ENCODE measurements at places on chromosomes 16 and 17.

- no peak for DNase-seq
Observed at GRCh38 chr16:23310217-23310616, 8.1 kb downstream of the SCNN1B start.

DNA sequence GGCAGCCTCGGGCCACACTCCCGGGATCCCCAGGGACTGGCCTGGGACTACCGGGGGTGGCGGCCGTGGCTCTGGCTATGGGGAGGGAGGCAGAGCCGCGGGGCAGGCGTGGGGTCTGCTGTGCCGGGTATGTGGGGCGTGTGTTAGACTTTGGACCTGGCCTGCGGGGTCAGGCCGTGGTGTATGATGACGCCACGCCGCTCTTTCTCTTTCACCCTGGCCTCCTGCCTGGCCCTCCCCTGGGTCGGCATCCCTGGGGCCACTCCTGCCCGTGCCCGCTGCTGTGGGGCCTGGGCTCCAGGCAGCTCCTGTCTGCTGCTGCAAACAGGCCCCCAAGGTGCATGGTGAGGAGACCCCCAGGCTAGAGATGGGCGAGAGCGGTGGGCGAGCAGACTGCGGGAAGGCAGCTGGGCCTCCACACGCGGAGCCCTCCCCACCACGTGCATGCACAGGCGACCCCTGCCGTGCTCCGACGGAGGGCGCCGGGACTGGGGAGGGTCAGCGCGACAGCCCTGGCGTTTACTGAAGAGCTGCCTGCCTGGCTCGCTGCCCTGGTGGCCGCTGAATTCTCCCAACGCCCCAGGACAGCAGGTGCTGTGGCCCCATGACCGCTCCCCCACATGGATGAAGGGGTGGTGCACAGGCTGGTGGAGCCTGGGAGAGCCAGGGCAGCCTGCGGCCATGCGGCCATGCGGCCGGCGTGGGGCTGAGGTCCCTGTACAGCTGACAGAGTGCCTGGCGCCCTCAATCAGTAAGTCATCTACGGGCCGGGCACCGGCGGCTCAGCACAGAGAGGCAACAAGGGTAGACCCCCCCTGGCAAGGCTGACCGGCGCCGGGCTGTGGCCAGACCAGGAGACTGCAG, 16.0 kb downstream of the CAPN15 start:
- DNase-seq = no peak

- DNase-seq = no peak
Observed at GRCh38 chr16:19715566-19715965, 2.5 kb downstream of the KNOP1 start.

DNA sequence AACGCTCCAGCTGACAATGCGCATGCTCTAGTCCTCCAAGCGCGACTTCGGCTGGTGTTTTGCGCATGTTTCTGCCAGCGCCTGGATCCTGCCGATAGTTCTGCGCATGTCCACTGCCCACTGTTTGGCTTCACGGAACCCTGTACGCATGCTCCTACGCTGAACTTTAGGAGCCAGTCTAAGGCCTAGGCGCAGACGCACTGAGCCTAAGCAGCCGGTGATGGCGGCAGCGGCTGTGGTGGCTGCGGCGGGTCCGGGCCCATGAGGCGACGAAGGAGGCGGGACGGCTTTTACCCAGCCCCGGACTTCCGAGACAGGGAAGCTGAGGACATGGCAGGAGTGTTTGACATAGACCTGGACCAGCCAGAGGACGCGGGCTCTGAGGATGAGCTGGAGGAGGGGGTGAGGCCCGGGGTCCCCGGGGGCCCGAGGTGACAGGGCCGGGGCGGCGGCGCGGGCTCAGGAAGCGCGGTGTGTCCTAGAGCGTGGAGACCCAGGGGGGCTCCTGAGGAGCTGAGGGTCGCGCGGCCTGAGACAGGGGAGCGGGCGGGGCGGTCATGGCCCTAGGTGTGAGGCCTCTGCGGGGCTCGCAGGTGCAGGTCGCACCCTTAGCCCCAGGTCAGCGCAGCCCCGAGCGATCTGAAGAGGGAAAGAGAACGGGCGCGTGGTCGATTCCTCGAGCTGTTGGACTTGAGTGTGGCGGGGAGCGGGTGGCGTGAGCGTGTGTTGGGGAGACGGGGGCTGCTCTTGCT, at the start of the genes RPS6KB1 and TUBD1:
TSS of gene RPS6KB1 (plus strand) at position 198 of the 752 bp plus-strand sequence. CDS start at position 262, 64 bp downstream.
TSS of gene TUBD1 (minus strand) at position 20 of the 752 bp plus-strand sequence. CDS start 1,941 bp downstream, outside the sequence.
- DNase-seq = peak; percentile 98

GRCh38 chr16:7946142-7946541, 613.5 kb downstream of the RBFOX1 start:
- no peak for DNase-seq
